Umbilical cord (tissue), 2 donors: ENCODE measurements at places on chromosomes 5 and 9. TPM values are rescaled to one million over a fixed set of nuclear protein-coding genes. Genes with fewer than 3 reads are reported as not detected.

- no peak for DNase-seq
These were observed 38.6 kb downstream of the CRB2 start for GRCh38 chr9:123394291-123395235.

- DNase-seq = peak; percentile 94
These were observed 172.4 kb downstream of the DENND1A start for GRCh38 chr9:123757547-123757946.

- no peak for DNase-seq
These were observed 80.1 kb upstream of the TLR4 start for GRCh38 chr9:117624106-117624505.

DNA sequence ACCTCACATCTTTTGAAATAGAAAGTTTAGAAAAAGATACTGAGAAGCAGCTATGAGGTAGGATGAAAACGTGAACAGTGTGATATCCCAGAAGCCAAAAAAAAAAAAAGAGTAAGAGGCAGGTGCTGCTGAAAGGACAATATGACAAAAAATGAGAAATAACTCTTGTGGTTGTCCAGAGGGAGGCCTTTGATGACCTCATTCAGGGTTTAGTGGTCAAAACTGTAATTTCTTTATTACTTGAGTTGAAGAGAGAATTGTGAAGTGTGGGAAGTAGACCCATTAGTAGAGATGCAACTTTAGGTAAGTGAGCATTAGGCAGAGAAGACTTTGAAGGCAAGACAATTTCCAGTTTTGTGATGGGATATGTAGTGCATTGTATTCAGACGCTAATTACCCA, 1306.3 kb upstream of the ACO1 start:
- DNase-seq = no peak

- DNase-seq = no peak
These were observed 8.7 kb downstream of the NREP start for GRCh38 chr5:111748304-111748763.

DNA sequence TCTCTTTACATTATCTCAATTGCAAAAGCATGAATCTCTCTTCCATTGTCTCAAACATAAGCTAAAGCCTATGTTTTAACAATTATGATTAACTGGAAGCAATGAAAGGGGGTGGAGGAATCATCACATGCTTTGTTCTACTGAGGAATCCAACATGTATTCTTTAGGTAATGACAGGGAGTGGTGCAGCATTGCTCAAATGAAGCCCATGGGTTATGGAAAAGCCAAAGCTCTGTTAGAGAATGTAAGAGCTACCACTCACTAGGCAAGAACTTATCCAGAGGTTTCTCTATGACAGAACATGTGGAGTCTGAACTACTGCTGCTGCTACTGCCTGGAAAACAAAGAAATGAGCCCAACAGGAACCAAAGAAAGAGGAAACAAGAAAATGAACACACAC, 28.7 kb downstream of the KIF3A start:
- DNase-seq = no peak

GRCh38 chr5:139956342-139956741, 86.8 kb downstream of the NRG2 start:
- no peak for DNase-seq

DNA sequence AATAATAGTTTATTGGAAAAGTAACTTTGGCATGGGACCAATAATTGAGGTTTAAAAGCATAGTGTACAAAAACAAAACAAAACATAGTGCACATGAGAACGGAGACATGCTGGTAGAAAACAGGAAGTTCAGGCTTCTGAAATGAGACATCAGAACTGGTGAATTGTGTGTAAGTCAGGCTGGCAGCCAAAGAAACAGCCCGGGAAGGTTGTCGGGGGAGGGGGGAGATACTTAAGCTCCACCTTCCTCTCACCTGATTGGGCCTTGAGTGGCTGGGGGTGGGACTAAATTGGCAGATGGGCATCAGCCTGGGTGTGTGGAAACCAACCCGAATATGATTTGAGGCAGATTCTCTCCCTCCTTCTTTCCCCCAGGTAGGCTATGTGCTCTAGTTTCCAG, 256.3 kb downstream of the SMARCA2 start:
- no peak for DNase-seq

DNA sequence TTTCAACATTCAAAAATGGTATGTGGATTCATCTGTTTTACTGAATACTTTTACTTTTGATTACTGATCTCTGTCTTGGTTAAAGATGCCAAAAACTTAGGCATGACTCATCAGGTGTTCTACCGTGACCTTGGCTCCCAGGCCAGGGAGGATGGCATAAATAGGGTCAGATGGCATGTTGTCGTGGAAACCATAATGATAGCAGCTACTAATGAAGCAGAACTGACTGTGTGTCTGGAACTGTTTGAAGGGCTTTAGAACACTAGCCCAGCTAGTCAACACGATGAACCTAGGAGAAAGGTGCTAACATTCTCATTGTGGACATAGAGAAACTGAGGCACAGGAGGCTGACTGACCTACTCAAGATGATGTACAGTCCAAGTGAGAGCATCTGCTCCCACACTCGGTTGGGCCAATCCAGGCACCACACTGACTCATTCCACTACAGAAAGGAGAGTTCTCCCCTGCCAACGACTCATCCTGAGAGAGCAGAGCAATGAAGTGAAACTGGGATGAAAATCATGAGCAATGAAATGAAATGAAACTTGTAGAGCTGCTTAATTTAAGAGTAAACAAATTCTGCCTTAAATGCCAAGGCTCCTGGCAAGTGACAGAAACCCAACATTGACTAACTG, 116.0 kb downstream of the TENT4A start:
- no peak for DNase-seq

DNA sequence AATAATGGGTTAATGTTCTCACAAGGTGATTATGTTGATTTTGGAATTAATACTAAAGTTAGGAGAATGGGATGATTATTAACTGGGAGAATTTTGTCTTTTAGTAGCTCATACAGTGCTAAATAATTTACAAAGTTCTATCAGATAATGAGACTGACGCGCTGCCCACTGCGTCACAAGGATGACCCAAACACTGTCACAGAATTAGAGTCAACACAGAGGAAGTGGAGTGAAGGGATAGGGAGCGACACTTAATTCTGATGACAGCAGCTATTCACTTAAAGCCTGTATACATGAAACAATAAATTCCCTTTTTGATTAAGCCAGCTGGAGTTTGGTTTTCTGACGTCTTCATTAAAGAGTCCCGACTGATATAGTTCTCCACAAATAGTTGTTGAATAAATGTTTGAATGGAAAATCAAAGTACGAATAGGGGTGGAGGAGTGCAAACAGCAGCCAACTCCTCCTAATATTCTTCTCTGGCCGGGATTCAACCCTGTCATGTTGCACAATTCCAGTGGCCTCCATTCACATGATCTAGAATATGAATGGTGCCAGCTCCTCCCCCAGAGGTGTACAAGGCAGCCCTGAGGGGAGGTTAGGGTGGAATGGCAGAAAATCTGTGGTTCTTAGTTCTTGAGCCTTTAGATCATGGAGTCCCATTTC, 140.3 kb downstream of the PCSK1 start:
- no peak for DNase-seq

DNA sequence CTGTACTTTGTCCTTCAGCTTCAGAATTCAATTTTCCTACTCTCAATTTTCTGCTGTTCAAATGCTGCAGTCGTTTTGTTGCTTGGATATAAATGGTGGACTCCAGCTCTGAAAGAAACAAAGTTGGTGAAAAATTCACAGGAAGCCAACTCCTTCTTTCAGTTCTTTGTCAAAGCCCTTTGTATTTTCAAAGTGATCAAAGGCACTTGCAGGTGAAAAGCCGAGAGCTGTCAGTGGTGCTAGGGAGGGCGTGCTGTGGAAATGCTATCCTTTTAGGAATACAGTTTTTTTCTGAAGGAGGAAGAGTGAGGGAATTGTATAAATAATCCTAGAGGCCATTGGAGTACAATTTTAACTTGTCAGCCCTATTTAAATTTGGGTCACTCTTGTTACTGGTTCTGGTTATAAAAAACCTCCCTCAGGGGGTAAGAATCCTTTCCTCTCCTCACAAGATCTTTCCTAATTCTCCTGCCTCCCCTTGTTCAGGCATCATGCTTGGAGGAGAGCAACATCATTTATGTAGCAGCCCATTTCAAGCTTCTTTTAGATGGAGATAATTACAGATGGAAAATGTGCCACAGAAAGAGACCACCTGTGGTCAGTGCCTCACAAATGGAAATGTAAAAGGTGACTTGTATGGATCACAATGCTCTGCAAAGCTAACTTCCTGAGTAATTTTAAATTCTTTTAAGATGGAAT, 62.5 kb upstream of the GHR start:
- DNase-seq = no peak

DNA sequence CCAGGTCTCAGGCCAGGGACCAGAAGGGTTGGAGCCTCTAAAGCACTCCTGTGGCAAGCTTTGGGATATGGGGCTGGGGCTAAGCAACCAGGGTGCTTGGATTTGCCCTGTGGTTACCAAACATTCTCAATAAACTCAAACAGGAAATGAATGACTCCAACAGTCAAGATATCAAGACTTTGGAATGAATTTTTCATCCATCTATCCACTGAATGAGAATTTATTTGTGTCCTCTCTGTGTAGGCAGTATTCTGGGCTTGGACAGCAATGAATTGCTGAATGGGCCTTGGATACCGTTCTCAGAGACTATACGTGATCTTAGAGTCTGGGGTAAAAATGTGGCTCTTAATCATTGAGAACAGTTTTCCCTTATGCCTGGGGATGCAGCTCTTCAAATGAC, 212.5 kb downstream of the DAB2IP start:
- DNase-seq = no peak

- DNase-seq = peak; percentile 96
These were observed 29.3 kb upstream of the OBP2B start for GRCh38 chr9:133238272-133238850.

DNA sequence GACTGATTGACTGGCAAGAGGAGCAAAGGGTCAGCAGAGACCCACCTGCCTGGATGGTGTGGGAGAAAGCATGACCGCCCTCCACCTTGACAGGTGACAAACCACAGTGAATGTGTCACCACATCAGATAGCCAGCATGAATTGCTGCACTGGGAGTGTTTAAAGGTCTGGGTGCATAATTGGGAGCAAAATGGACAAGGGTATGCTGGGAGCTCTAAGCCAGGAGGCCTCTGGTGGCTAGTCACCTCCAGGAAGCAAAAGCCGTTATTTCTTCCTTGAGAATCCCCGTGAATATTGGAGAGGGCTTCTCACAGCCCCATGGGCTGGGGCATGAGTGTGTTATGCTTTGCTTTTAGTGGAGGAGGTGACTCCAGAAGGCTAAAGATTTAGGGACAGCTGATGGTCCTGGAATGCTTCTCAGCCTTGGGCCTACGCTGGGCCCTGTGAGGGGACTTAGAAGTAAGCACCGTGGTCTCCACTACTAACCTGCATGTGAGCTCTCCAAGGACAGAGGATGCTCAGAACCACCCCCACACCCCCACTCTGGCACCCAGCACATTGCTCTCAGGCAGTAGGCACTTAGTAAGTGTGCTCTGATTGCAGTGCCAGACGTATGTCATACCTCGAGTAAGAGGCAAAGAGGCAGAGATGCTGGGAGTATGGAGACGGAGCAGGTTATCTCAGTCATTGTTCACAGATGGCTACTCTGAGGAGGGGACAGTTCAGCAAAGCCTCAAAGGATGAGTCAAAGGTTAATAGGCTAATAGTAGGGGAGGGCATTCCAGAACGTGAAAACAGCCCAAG, 9.1 kb upstream of the IRF1 start:
- no peak for DNase-seq

DNA sequence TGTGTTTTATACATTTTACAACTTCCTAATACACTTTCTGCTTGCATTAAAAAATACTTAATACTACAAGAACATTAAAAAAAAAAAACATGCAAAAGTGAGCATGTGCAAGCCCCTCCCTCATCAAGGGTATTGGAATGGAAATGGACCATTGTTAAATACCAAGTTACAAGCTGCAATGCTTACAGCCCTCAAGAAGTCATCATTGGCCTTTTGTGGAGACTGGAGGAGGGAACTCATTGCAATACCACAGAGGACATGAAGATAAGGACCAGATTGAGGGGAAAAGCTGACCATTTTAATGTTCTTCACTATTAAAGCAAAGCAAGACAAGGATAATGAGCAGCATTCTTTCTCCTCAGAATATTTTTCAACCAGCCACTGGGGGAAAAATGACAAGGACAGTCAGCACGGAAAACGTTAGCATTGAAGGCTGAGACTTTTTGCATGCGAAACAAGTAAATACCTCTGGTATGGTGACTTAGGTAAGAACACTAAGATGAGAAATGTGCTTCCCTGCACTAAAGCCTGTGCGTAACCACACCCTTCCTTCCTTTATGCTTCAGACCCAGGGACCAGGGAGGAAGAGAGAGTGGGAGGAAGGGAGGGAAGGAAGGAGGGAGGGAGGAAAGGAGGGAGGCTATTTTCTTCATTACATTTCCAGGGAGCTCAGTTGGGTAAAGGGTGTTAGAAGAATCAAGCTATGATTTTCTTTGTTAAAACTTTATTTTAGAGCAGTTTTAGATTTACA, 141.1 kb upstream of the RAPGEF1 start:
- no peak for DNase-seq

DNA sequence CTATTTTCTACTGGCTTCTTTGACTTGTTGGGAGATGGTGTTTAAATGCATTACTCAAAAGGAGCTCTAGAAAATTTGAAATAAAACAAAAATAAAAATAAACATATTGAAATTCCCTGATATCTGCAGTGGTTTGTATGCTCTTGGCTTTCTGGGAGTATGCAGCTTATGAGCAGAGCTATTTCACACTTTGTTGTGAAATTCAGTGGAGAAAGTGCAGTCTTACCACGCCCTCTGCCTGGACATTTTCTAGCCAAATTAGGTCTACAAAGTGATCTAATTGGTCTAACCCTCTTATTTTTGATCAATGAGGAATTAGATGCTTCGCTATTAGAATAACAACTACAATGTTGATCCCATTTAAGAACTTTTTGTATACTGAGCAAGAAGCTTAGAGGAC, 66.8 kb downstream of the INSYN2B start:
- no peak for DNase-seq

GRCh38 chr5:10145923-10146401, 103.7 kb downstream of the ATPSCKMT start:
- DNase-seq = peak; percentile 44

- no peak for DNase-seq
These were observed 225.7 kb downstream of the TMEM167A start for GRCh38 chr5:82851471-82851870.

GRCh38 chr5:100853582-100853981, 49.5 kb downstream of the ST8SIA4 start:
- DNase-seq = no peak

GRCh38 chr9:120481248-120481647, 98.7 kb downstream of the CDK5RAP2 start:
- no peak for DNase-seq

GRCh38 chr5:5380298-5380697, 42.2 kb upstream of the ICE1 start:
- DNase-seq = no peak

CCNO gene
- not detected for total RNA-seq

LHX2 gene
- total RNA-seq = not detected

RAD23B gene
- total RNA-seq = 113 TPM

MAML1 gene
- total RNA-seq = 11.8 TPM

TMC1 gene
- 0.96 TPM for total RNA-seq

CCNJL gene
- total RNA-seq = 0.72 TPM

IFNA7 gene
- total RNA-seq = 4.8 TPM

MSANTD3 gene
- 28.2 TPM for total RNA-seq
